ENCODE measurements at places on chromosomes 2 and 18. TPM values are rescaled to one million over a fixed set of nuclear protein-coding genes. Genes with fewer than 3 reads are reported as not detected.

- DNase-seq: peak; percentile 29
These were observed 1.2 kb upstream of the UGT1A5 start for GRCh38 chr2:233711312-233712008.

- no peak for DNase-seq
These were observed 264.8 kb downstream of the C1D start for GRCh38 chr2:67797801-67798540.

GRCh38 chr2:57407772-57408201, 638.8 kb upstream of the VRK2 start:
- DNase-seq: no peak

DNA sequence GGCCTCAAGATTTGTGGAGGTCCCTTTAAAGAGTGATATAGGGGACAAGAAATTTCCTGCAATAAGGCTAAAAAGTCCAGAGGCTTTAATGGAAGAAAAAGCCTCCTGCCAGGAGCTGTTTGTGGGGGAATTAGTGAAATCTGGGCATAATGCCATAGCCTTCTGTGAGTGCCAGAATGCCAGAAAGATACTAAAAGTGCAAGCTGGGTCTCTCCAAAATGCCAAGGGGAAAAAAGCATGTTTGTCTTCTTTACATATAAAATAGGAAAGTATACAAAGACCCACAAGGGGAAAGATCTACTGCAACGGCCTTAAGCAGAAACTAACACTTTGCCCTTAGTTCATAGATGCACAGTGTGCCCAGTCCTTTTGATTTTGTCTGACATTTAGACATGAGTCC, 647.7 kb upstream of the ZNF804A start:
- DNase-seq: no peak

CELF4 gene
- 0.84 TPM for polyA plus RNA-seq

Measured in hindlimb muscle (tissue), 1 donor.